ENCODE measurements at places on chromosomes 3 and 15. TPM values are rescaled to one million over a fixed set of nuclear protein-coding genes. Genes with fewer than 3 reads are reported as not detected.
A peak's percentile ranks its signal among the peaks of the same experiment; 100 is the strongest.

GRCh38 chr3:114338651-114339357 lies 45.0 kb downstream of the TIGIT start:
- DNase-seq = no peak

- peak; percentile 14 for DNase-seq
Observed at GRCh38 chr3:196849180-196849741, 18.5 kb upstream of the SENP5 start.

Gene MAP6D1
- 3.9 TPM for polyA plus RNA-seq

GRCh38 chr15:98505611-98506031 lies 142.7 kb upstream of the IGF1R start:
- no peak for DNase-seq

- DNase-seq = no peak
Observed at GRCh38 chr15:97978401-97979139, 18.1 kb downstream of the ARRDC4 start.
